Mesothelial cell of epicardium (in vitro differentiated cells): ENCODE measurements at places on chromosomes 3 and 15. TPM values are rescaled to one million over a fixed set of nuclear protein-coding genes. Genes with fewer than 3 reads are reported as not detected.

GRCh38 chr3:38143511-38143910 lies 5.0 kb downstream of the MYD88 start:
- DNase-seq: no peak

GRCh38 chr3:42301446-42302175 lies 35.6 kb upstream of the CCK start:
- DNase-seq: no peak

- no peak for DNase-seq
Measured at GRCh38 chr3:9808345-9809037, 1.6 kb upstream of the TTLL3 start.

- DNase-seq: peak; percentile 60
Measured at GRCh38 chr3:177358977-177359592, 161.8 kb upstream of the TBL1XR1 start.

GRCh38 chr3:48015431-48016180 lies 610 bp downstream of the MAP4 start:
- no peak for DNase-seq

DNA sequence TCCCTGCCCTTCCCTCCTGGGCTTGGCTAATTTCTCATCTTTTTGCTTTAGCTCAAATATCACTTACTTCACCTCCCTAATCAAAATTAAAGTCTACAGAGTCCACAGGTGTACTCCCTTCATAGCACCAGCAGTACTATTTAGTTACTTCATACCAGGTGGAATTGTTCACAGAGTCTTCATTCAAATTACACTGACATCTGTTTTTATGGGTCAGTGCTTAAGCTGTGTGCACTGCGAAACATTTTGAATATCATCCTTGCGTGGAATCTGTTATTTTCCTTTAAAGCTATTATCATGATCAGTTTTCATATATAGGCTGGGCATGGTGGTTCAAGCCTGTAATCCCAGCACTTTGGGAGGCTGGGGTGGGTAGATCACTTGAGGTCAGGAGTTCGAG lies 2.7 kb upstream of the SERF2 start:
- no peak for DNase-seq

DNA sequence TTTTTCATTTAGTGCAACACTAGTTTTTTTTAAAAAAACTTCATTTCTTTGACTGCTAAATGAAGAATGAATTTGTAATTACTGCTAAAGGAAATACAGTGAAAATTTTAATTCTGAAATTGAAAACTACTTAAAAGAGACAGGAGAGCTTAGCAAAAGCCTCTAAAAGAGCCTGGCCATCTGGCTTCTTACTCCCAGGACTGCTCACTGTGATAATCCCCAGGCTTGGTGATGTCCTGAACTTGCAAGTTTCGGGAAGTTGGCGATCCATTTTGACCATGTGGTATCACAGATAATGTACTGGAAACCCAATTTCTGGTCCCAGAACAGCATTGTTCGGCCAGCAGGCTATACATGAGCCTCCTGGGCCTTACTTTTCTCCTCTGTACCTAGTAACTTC lies 292.1 kb downstream of the FGF12 start:
- DNase-seq: no peak

DNA sequence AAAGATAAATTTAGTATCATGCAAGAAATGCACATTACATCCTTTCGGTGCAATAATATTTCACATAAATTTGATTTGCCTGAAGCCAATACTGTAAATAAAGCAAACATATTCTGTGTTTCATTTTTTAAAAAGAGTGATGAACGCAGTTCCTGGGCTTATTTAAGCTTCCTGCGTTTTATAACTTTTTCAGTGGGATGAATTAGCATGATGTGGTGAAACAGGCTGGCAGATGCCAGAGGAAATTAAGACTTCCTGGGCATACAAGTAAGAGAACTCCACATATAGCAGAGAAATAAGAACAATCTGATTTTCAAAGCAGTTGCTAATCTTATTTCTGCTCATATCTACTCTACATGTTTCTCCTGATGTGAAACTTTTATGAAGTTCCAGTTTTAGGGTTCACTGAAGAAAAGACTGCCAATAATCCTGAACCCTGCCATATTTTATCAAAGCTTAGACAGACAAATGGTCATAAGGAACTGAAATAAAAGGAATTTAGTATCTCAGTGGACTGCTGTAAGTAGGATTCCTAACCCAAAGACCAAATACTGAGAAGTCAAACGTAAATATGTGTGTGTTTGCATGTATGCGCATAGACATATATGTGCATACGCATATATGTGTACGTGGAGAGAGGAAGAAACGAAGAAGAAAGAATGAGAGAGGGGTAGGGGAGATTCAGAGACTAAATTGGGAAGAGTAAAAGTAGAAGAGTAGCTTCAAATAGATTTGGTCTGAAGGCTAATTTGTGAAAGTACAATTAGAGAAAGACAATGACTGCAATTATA lies 628.6 kb upstream of the CCDC54 start:
- DNase-seq: no peak

DNA sequence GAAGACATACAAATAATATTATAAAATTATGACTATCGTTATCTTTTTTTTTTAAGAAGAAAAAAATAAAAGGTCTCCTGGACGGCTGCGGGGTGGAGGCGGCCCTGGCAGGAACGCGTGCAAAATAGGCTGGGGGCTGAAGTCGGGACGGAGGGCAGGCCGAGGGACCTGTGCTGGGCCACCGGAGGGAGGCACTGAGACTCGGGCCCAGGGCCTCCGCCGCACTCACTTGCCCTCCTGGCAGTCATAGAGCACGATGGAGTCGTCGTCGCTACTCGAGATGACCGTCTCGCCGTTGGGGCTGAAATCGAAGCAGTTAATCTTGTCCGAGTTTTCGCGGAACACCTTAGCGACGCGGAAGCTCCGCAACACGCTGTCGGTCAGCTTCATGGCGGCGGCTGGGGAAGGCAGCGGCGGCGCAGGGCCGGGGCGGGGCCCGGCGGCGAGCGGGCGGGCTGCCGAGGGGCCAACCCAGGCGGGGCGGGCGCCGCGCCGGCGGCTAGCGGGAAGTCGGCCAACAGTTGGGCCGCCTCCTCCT lies 408 bp downstream of the WDR82 start:
- DNase-seq: no peak

DNA sequence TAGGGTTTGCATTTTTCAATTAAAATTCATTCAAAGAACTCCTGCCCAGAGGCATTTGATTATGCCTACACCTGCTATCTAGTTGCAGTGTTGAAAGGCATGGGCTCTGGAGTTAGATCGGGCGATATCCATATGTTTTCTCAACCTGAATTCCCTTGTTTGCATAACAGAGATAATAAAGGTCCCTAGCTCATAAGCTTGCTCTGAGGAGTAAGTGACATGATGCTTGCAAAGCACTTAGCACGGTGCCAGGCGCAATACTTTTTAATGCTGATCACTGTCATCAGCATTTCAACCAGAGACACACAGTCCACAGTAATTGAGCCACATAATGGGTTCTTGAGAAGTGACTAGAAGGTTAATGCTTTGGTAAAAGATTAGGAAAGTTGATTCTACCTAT lies 106.3 kb upstream of the SAMMSON start:
- no peak for DNase-seq

DNA sequence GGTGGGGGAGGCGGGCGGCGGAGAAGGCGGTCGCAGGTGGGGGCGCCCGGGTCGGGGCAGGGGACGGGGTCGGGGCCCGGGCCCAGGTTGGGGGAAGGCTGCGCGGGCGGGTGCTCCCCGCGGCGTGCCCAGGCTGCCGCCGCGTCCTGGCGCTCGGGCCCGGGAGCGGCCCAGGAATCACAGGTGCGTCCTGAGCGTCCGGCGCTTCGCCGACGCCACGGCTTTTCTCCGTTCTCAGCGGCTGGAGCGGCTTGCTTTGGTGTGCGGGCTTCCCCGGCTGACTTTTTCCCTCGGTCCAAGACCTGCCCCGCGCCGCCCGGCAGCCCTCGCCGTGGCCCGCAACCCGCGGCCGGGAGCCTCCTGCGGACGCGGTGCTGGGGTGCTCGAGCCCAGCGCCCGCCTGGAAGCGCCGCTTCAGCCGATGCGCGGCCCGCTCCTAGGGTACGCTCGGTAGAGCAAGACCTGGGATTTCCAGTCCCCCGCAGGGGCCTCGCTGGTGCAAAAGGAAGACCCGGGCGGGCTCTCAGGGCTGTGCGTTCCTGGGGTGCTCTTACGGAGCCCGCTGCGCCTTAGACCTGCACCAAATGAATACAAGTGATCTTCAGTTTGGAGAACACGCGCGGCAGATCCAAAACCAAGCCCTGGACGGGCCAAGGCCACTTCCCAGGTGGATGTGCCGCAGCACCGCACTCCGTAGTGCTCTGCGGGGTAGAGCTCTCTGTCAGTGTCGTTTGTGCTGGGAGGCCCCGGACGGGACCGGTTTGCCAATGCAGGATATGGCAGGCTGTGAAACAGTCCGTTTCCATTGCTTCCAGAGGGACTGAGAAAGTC lies 639 bp downstream of the NIPA1 start:
- DNase-seq: no peak

- DNase-seq: no peak
Measured at GRCh38 chr3:7518456-7518855, 657.5 kb downstream of the GRM7 start.

DNA sequence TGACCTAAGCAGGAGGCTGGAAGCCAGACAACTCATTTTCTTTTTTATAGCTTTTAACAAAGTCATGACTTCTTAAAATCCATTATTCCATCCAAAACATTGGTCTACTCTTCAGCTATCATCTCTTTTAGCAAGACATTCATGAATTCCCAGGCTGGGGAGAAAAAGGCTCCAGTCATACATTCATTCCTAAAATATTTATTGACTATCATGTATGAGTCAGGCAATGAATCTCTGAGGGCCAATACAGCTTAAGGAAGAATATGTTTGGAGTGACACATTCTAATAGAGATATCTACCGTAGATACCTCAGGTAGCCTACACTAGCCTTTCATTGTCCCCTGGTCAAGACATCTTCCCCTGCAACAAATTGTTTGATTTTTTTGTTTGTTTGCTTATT lies 196.4 kb upstream of the NANOGP8 start:
- DNase-seq: no peak

DNA sequence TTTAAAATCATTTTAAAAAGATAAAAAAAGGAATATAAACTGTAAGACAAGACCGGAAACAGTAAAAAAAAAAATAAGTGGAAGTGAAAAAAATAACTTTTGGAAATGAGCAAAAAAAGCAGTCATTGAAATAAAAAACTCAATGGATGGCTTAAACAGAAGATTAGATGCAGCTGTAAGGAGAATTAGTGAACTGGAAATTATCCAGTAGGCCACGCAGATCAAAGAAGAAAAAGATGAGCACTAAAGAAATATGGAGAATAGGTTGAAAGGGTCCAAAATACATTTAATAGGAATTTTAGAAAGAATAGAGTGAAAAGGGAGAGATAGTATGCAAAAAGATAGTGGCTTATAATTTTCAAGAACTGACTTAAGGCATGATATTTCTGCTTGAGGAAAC lies 47.0 kb downstream of the STARD5 start:
- no peak for DNase-seq

GRCh38 chr3:76615719-76616118 lies 424.2 kb upstream of the ROBO2 start:
- DNase-seq: no peak

- no peak for DNase-seq
Measured at GRCh38 chr15:44682211-44682610, 18.7 kb upstream of the SPG11 start.

Gene TMEM40
- total RNA-seq: 7.8 to 8.3 TPM (median 8.0 TPM) in 3 replicates

Gene ZNF860
- 0.63 to 1.3 TPM (median 1.2 TPM) in 3 replicates for total RNA-seq

Gene ASB7
- total RNA-seq: 14.4 to 16.0 TPM (median 15.5 TPM) in 3 replicates

Gene PHLDB2
- total RNA-seq: 32.4 to 37.2 TPM (median 36.0 TPM) in 3 replicates

Gene FES
- total RNA-seq: 26.5 to 32.6 TPM (median 29.4 TPM) in 3 replicates

Gene HYAL3
- 2.9 to 3.0 TPM (median 2.9 TPM) in 3 replicates for total RNA-seq
